ENCODE measurements at places on chromosomes 7 and 10. TPM values are rescaled to one million over a fixed set of nuclear protein-coding genes. Genes with fewer than 3 reads are reported as not detected.

DNA sequence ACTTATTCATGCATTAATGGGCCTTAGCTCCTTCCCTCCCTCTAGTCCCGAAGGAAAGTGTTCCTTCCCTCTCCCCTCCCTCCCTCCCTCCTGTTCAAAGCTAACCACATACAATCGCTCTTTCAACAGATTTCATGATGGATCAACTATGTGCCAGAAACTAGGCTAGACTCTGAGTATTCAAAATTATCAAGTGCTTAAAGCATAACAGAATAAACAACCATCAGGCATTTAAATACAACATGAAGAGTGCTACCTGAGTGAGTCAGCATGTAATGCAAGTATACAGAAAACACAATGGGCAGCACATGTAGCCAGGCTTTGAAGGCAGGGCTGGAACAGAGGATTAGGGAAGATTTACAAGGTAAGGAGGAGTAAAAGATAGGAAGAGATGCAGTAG is 11.3 kb downstream of the CHCHD3 start:
- no peak for DNase-seq
- peaks cover 41% of the 10 kb centered on the region for H3K36me3 ChIP-seq
- no peak overlapping the region for H3K27ac ChIP-seq
- H3K4me1 ChIP-seq = peaks cover 6% of the 10 kb centered on the region
- H3K27me3 ChIP-seq = no peaks in the 10 kb centered on the region
- no peak overlapping the region for H3K4me3 ChIP-seq

DNA sequence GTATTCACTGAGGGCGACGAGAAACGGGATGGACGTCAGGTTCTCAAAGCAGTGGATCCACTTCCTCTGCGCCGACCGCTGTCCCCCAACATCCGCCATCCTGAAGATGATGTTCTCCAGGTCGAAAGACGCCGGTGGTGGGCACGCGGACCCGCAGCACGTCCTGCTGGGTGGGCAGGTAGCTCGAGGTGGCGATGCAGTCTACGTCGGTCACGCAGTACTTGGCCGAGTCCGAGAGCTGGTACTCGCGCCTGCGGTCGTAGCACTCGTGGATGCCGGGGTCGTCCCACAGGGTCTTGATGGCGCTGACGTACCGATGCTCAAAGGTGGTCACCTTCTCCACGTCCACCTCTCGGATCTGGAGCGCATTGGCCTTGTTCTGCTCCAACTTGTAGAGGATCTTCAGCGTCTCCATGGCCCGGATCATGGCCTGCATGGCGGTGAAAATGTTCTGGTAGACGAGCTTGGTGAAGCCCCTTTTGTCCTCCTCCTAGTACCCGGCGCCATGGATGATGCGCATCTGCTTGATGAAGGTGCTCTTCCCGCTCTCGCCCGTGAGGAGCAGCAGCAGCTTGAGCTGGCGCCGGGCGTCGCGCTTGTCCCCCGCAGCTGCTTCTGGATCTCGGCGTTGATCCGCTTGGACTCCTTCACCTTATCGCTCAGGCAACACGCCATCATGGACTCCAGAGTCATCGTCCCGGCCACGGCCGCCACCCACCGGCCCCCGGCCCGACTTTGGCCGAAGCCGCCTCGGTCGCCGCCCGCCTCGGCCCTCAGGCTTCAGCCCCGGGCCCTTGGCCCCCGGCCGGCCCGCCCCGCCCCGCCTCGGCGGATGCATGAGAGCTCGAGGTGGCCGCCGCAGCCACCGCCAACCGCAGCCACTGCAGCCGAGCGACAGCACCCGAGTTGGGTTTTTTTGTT is 122.9 kb upstream of the KCTD7 start:
- peaks cover 4% of the 10 kb centered on the region for H3K4me1 ChIP-seq
- peak overlapping the region; percentile 37 for H3K4me3 ChIP-seq
- H3K27ac ChIP-seq = no peak overlapping the region
- DNase-seq = peak; percentile 51

DNA sequence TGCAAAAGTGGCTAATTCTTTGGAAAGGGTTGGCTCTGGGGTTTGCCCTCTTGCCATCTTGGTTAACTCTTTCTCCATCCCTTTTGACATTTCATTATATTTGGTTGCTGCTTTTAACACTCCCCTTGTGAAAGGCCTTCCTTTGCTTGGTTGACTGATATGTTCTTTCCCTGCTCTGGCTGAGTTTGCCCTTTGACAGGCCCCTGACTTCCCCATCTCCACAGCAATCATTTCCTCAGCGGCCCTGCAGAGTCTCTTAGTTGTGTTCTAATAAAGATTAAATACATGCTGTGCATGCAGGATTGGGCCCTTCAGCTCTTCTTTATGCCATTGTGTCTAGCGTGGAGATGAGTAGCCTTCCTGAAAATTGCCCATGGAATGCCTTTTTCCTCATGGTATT is 84.5 kb upstream of the CSTF2T start:
- DNase-seq = no peak
- no peaks in the 10 kb centered on the region for H3K36me3 ChIP-seq
- H3K4me1 ChIP-seq = no peaks in the 10 kb centered on the region
- no peak overlapping the region for H3K4me3 ChIP-seq
- H3K27ac ChIP-seq = no peak overlapping the region

DNA sequence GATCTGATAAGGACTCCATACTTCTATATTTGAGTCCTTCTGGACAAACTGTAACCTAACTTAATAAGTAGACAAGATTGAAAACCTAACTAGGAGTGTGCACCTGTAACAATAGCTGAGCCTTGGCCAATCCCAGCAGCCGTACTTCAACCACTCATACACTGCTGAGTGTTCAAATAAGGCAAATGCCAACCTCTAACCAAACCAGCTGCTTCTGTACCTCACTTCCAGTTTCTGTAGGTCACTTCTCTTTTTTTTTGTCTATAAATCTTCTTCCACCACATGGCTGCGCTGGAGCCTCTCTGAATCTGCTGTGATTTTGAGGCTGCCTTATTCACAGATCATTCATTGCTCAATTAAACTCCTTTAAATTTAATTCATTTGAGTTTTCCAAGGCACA is 753.2 kb downstream of the DNAJB9 start:
- no peaks in the 10 kb centered on the region for H3K36me3 ChIP-seq
- no peak overlapping the region for H3K27ac ChIP-seq
- no peak for DNase-seq
- H3K4me1 ChIP-seq = no peaks in the 10 kb centered on the region

- H3K27ac ChIP-seq = no peak overlapping the region
- H3K4me3 ChIP-seq = no peak overlapping the region
- DNase-seq = no peak
Observed at GRCh38 chr7:128924707-128925588, 12.8 kb upstream of the IRF5 start.

DNA sequence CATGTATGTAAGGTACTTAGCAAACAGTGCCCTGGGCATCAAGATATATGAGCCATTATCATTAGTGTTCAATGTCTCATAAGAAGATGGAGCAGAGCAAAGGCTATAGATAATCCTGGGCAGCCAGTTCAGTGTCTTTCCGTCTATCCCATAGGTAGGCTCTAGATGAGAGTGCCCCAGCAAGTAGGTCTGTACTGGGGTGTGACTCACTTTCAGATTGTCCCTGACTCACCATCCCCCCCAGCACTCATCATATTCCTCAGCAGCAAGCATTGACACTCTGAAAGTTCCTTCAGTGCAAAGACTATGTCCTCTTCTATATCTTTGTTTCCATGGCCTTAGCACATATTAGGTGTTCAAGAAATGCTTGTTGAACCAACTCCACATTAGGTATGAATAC is 20.0 kb upstream of the FAM204A start:
- H3K4me3 ChIP-seq = no peak overlapping the region
- H3K27ac ChIP-seq = no peak overlapping the region
- no peaks in the 10 kb centered on the region for H3K4me1 ChIP-seq
- H3K36me3 ChIP-seq = no peaks in the 10 kb centered on the region

- H3K4me3 ChIP-seq = no peak overlapping the region
- H3K27ac ChIP-seq = no peak overlapping the region
- DNase-seq = no peak
- no peaks in the 10 kb centered on the region for H3K36me3 ChIP-seq
Observed at GRCh38 chr10:69409968-69410367, 6.8 kb downstream of the TACR2 start.

- H3K27me3 ChIP-seq = no peaks in the 10 kb centered on the region
- H3K27ac ChIP-seq = no peak overlapping the region
- peaks cover 16% of the 10 kb centered on the region for H3K4me1 ChIP-seq
- no peak overlapping the region for H3K4me3 ChIP-seq
- DNase-seq = no peak
Observed at GRCh38 chr10:13848520-13849445, 262.0 kb downstream of the PRPF18 start.

GRCh38 chr7:106125417-106125816 is 13.3 kb upstream of the SYPL1 start:
- no peaks in the 10 kb centered on the region for H3K27me3 ChIP-seq
- no peak overlapping the region for H3K4me3 ChIP-seq
- H3K27ac ChIP-seq = no peak overlapping the region
- peaks cover 9% of the 10 kb centered on the region for H3K4me1 ChIP-seq
- DNase-seq = no peak

Gene FAM24B
- 3.8 TPM for total RNA-seq

Gene GPRIN2
- total RNA-seq = 42.1 TPM

DNA sequence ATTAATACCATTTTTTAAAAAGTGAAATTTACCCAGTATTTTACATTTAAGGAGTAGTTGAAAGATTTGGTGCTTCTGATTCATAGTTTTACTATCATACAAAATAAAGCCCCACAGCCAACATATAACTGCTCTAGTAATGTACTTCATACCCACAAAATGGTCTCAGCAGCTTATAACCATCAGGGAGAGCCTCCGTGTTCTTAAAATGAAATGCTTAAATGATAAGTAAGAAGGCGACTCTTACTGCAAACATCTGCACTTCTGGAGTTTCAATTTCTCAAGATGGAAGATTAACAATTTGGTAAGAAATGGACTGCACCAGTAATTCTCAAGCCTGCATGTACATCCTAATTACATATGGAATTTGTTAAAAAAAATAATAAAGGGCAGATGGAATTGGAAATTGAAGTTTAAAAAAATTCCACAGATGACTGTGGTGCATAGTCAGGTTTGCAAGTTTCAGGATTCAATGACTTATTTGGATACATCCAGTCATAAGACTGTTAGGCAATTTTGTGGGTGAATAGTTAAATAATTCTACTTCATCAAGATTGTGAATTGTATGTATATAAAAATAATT is 461.0 kb downstream of the KIF20B start:
- no peaks in the 10 kb centered on the region for H3K36me3 ChIP-seq
- no peak overlapping the region for H3K4me3 ChIP-seq
- no peaks in the 10 kb centered on the region for H3K4me1 ChIP-seq
- H3K27ac ChIP-seq = no peak overlapping the region
- no peak for DNase-seq
- H3K27me3 ChIP-seq = no peaks in the 10 kb centered on the region

Gene TFR2
- total RNA-seq = 0.35 TPM

Gene IPMK
- total RNA-seq = 7.5 TPM

DNA sequence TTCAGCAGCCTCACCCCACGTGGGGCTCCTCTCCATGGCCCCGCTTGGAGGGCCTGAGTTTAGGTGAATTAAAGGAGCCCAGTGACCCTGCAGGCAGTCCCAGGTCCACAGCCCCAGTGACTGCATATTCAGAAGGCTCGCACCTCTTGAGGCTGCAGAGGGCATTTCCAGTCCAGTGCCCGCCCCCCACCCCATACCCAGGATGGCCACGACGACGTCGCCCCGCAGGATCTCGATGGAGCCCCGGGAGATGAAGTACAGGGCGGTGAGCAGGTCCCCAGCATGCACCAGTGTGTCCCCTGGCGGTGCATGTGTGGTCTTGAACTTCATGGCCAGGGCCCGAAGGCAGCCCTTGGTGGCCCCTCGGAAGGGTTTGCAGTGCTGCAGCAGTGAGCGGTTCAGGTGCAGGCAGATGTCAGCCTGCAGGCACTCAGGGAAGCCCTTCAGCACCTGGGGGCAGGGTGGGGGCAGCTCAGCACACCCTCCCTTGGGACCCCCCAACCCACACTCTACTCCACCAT is 28.1 kb downstream of the KCNH2 start:
- peaks cover under 1% of the 10 kb centered on the region for H3K4me1 ChIP-seq
- peaks cover 35% of the 10 kb centered on the region for H3K27me3 ChIP-seq
- peak; percentile 28 for DNase-seq

Gene NAPEPLD
- total RNA-seq = 16.2 TPM

- peaks cover 26% of the 10 kb centered on the region for H3K4me1 ChIP-seq
- no peak overlapping the region for H3K4me3 ChIP-seq
- no peak overlapping the region for H3K27ac ChIP-seq
- DNase-seq = no peak
- H3K36me3 ChIP-seq = no peaks in the 10 kb centered on the region
Observed at GRCh38 chr10:48606530-48607355, 1.9 kb upstream of the ARHGAP22 start.

DNA sequence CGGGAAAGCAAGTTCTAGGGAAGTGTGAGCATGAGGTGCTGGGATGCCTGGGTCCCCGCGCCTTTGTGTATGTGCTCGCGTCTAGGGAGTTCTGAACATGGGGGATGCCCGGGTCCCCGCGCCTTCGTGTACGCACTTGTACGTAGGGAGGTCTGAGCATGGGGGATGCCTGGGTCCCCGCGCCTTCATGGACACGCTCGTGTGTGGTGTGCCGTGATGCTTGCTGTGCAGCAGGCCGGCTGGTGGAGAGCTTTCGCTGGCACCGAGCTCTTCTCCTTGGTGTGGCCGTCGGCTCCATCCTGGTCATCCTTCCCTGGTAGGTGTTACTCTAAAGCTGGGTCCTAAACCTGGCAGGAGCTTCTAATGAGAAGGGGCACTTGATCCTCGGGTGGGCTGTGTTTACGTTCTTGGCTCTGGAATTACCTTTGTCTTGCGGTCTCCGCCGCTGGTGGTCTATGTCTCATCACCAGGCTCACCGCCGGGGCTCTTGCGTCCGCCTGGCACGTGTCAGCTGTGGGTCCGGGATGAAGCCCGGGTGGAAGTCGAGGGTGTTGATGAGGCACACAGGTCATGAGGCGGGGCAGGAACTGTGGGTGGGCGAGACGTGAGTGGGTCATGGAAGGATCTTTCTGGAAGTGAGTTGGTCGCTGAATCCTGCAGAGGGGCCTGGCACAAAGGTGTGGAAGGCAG is 63.5 kb downstream of the DNAJB6 start:
- H3K4me1 ChIP-seq = peaks cover 28% of the 10 kb centered on the region
- no peak for DNase-seq
- peaks cover 53% of the 10 kb centered on the region for H3K36me3 ChIP-seq

- no peak for DNase-seq
- no peaks in the 10 kb centered on the region for H3K4me1 ChIP-seq
- H3K27ac ChIP-seq = no peak overlapping the region
- H3K4me3 ChIP-seq = no peak overlapping the region
- no peaks in the 10 kb centered on the region for H3K27me3 ChIP-seq
Observed at GRCh38 chr10:74163319-74164068, 12.5 kb downstream of the ADK start.

GRCh38 chr10:122352817-122353525 is 21.5 kb upstream of the PLEKHA1 start:
- H3K36me3 ChIP-seq = no peaks in the 10 kb centered on the region
- no peak for DNase-seq
- no peak overlapping the region for H3K27ac ChIP-seq
- H3K27me3 ChIP-seq = no peaks in the 10 kb centered on the region
- no peaks in the 10 kb centered on the region for H3K4me1 ChIP-seq
- H3K4me3 ChIP-seq = no peak overlapping the region
